NCI-H510A treated with DMSO at 0.1 percent for 48 hours (cell line): ENCODE measurements at places on chromosomes 6 and 20.

DNA sequence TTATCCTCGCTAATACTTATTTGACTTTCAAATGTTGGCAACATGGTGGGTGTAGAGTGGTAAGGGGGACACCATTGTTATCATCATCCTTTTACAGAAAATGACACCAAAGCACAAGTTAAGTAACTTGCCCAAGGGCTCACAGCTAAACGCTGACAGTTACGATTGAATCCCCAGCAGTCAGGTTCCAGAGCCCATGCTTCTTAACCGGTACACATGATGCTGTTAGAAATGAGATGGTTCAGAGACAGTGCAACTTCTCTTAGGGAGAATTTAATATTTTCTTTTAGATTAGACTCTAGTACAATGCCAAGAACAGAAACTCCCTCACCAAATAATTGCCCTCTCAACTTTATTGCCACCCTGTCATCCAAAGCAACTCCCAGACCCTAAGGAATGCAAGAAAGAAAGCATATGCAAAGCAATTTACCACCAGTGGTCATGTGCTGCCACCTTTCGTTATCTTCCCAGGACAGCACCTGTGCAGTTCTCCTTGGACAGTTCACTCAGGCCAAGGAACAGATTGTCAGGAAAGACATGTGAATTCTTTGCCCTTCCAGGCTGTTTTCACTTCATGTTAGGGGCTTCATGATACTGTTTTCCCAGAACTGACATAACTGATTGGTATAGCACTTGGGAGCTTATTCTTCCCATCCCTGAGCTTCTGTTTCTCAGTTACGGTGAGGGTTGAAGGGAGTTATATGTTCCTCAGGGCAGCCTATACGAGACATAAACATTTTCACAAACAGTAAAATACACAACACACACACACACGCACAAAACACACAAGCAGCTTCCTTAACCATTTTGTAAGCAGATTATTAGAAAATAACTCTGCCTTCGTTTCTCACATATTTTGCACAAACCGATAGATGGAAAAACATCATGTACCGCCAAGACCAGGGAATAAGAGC lies 5.1 kb downstream of the HLA-DMA start:
- DNase-seq, result no peak

DNA sequence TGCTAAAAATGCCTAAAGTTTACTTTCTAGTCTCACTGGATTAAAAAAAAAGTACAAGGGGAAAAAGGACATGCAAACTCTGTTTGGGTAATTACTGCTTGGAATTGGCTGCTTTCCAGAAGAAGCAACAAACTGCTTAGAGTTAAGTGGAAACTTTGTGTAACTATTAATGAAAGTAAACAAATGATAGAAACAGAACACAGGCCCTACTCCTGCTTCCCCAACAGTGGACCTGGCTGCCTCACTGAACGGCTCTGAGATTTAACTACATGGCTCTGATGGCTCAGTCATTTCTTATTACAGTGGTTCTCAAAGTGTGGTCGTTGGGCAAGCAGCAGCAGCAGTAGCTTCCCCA lies 108.5 kb downstream of the MAN1A1 start:
- peak; percentile 7 for DNase-seq

GRCh38 chr6:13044896-13045295 lies 283.4 kb downstream of the TBC1D7 start:
- no peak for DNase-seq

GRCh38 chr6:14638906-14639761 lies 521.6 kb downstream of the CD83 start:
- DNase-seq, result peak; percentile 65

DNA sequence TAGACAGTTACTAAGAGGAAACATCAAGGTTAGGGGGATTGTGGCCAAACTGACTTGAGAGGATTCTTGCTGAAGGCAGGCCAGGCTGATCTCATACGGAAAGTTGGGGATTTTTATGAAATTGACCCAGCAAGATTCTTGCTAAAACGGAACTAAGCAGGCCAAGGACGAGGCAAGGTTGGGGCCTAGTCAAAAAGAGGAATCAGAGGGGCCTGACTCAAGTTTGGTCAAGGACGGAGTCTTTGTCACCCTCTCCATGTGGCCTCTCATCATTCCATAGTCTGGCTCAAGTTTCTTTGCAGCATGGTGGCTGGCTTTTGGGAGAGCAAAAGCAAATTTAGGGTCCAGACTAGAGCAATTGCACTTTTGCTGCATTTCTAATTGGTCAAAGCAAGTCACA lies 7.9 kb upstream of the HECA start:
- DNase-seq, result no peak

DNA sequence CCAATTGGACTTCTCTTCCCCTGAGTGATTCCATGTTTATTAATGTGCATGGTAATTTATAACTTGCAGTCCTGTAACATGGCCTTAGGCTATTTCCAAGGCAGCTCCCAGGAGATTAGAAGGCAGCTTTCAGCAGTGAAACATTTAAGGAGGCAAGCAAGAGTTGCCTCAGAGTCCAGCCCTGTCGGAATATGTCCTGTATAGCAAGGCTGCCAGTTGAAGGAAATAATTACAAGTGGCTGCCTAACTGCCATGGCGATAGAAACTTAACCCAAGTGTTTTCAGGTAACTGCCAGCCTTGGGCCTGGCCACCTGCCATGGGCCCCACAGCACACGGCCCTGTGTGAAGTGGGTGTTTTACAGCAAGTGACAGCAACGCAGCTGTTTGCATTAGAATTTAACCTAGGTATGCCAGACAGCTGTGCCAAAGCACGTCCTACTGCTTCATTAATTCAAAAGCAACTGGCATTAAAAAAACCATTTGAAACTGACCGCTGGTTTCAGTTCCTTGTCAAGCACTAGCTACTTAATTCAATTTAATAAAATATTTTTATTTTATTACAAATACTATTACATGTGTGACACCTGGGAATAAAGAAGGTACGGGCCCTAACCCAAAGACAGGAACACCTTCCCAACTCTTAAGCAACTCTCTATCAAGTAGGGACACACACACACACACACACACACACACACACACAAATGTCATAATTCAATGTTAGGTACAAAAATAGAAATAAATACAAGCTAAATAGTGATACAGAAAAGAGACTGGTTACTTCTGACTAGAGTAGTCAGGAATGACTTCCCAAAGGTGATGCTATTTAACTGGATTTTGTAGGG lies 151.8 kb upstream of the HEY2 start:
- peak; percentile 76 for DNase-seq

DNA sequence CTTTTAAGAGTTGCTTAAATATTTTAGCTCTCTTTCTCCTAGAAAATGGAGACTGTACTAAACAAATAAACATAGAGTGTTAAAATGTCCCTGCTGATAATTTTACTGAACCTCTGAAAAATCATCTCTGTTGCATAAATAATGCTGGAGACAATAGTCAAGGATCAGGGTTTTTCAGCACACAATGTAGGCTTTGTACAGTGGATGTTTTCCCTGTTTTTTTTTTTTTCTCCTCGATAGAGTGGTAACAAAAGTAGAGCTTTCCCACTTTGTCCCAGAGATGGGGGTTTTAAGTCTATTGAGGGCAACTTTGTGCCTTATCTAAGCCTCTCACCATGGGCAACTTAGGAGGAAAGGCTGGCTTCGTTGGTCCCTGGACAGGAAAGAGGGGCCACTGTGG lies 222.6 kb upstream of the HDDC2 start:
- DNase-seq, result no peak

GRCh38 chr6:11609324-11610071 lies 71.9 kb downstream of the TMEM170B start:
- DNase-seq, result no peak

GRCh38 chr6:129073051-129073450 lies 190.1 kb downstream of the LAMA2 start:
- DNase-seq, result no peak

- DNase-seq, result no peak
These were observed 49.5 kb downstream of the TRIM38 start for GRCh38 chr6:26012061-26012460.

GRCh38 chr20:16363506-16364319 lies 209.5 kb downstream of the KIF16B start:
- DNase-seq, result no peak

DNA sequence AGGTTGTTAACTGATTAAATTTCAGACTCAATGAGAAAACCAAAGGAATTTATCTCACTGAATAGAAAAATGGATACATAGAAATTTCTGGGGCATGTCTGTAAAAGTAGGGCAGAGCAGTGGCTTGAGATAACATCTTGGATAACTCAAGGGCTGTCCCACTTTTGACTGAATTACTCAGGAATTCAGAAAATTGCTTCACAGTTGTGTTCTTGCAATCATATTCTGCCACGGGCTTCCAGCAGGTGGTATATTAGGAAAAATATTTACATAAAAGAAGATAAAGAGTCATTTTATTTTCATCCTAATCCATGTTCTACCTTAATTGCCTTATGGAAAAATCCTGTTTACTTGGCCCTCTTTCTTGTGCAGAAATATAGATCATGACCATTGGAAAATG lies 156.4 kb upstream of the AKIRIN2 start:
- DNase-seq, result no peak

DNA sequence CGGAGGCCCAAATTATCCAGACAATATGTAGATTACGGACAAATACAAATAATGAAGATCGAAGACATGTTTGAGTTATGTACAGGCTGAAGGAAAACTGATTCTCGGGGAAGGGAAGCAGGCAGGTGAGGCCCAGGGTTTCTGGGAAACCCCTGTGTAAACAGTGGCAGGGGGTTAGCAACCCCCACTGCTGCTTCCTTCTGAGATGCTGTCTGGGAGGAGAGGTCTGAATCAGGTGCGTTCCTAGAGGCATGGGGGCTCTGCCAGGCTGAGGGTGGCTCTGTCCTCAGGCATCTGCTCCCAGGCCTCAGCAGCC lies 7.2 kb upstream of the MDGA1 start:
- DNase-seq, result no peak

DNA sequence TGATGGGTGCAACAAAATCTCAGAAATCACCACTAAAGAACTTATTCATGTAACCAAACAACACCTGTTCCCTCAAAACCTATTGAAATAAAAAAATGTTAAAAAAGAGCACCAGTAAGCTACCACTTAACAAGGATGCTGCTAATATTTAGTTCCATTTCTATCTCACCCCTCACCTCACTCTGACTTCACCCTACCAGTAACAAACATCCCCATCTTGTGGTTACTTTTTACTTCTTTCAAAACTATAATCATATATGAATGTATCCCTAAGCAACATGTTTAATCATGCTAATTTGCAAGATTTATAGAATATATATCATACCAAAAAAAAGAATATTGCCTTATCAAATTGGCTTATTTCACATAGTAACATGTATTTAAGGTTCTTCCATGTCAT lies 27.4 kb upstream of the SLC24A3 start:
- no peak for DNase-seq

GRCh38 chr6:170497841-170498301 lies 55.2 kb downstream of the PSMB1 start:
- peak; percentile 58 for DNase-seq

DNA sequence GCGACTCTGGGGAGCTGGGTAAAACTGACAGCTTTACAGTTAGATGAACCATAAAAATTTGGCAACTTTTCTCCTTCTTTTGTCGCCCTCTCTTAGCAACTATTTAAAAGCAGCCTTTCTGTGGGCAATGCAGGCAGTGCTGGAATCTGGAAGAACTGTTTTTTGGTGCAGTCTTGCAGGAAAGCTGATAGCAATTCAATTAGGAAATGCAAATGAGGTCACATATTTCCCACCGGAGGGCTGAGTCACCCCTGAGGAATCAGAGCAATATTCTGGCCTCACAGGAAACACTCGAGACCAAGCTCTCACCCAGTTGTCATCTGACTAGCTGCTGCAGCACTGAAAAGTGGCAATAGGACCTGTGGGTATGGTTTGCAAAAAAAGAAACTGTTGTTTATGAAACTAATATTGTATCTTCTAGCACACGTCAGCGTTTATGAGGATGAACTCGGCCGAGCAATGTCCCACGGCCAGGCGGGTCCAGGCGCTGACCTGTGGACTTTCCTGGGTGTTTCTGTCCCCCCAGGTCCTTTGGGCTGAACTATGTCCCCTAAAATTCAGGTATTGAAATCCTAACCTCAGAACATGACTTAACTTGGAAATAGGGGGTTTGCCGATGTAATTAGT lies 312.3 kb downstream of the TAF4 start:
- no peak for DNase-seq

GRCh38 chr20:51529758-51530157 lies 12.8 kb downstream of the NFATC2 start:
- no peak for DNase-seq

DNA sequence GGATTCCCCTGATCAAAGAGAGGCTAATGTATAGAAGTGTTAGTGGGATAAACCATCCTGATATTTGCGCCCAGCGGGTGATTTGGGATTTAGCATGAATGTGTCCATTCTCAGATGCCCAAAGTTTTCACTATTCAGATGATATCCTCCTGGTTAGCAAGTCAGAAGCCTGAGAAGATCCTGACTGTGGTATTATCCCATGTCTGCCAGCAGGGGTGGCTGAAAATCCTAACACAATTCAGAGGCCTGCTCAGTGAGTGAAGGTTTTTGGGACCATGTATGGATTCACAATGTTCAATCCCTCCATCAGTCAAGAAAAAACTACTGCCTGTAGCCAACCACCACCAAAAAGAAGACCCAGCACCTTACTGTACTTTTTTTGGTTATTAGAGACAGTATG lies 34.1 kb upstream of the SPACA1 start:
- no peak for DNase-seq

- DNase-seq, result no peak
These were observed 11.4 kb downstream of the NUDT3 start for GRCh38 chr6:34381081-34381480.

- DNase-seq, result no peak
These were observed 108.8 kb downstream of the TIAM2 start for GRCh38 chr6:155103816-155104366.

DNA sequence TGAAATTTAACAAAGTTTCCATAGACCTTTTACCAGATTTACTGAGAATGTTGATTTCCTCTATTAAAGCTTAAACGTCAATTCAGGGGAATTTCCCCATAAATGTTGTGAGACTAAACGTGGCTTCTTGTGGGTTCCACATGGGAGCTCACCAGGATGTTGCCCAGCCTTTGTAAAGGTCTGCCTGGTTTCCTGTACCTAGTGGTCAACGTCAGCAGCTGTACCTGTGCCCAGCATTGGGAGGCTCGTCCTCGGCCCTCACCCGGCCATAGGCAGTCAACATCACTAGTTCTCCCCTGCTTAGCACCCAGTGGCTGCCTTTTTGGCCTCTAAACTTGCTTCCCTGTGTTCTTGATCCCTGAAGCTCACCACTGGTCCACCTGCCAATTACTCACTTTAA lies 22.1 kb upstream of the CD83 start:
- no peak for DNase-seq

DNA sequence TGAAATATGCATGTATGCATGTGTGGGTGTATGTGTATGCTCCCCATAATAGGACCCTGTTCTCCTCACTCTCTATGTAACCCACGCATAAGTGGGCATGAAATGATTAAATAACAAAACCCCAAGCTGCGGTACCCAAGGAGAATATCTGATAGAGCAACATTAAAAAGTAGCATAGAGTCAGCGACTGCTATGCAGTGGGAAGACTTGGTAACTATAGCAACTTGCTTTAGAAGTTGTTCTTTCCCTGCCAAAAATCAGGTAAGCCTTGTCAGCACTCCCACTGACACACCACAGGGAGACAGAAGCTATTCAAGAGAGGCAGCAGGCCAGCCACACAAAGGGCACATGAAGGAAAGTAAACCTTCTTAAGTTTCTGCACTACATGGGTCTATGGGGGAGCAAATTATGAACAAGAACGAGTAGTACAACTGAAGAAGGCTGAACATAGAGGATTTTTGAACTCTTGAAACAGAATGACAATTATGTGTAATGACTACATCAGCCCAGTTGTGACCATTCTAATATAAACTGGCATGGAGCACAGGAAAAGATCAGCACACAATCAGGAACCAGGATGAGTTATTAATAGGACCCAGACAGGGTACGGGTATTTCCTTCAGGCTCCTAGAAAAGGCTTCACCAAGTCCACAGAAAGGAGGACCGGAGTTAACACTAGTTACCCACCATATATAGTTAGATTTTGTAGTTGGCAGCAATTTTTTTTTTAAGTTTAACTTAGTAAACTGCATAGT lies 89.9 kb downstream of the GPR6 start:
- no peak for DNase-seq
